ENCODE measurements at places on chromosomes 1 and 21. TPM values are rescaled to one million over a fixed set of nuclear protein-coding genes. Genes with fewer than 3 reads are reported as not detected.

TAS1R1 gene
- total RNA-seq = not detected

- no peaks in the 10 kb centered on the region for H3K4me1 ChIP-seq
- no peak overlapping the region for H3K4me3 ChIP-seq
- no peaks in the 10 kb centered on the region for H3K36me3 ChIP-seq
- DNase-seq = no peak
- H3K27ac ChIP-seq = no peak overlapping the region
Observed at GRCh38 chr1:240190881-240191401, 99.3 kb downstream of the FMN2 start.

DNA sequence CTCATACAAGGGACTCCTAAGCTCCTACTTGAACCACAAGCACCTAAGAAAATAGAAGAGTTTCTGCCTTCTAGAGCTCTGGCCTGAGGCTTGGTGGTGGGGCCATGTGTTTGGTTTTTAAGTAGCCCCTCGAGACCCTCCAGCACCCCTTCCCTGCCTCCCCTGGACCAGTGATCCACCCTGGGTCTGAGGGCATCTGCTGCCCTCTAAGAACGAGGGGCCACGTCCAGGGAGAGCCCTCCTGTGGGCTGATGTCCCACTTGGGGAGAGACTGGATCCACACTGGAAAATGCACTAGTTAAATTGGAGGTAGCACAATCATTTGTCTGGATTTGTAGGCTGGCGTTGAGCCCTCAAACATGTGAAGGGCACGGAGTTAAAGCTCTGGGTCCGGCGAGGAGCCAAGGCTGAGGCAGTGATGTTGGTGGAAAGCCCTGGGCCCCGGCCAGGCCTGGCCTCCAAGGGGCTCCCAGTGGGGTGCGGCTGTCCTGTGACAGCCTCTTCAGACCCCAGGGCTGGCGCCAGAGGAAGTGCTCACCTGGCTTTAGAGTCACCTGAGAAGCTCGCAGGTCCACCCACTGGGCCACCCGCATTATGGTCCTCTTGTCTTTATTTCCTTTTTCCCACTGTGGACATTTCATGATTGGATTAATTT, 65.2 kb downstream of the SLC37A1 start:
- H3K27me3 ChIP-seq = no peaks in the 10 kb centered on the region
- H3K27ac ChIP-seq = no peak overlapping the region
- DNase-seq = no peak
- no peaks in the 10 kb centered on the region for H3K36me3 ChIP-seq
- H3K4me3 ChIP-seq = no peak overlapping the region

HSD3B2 gene
- total RNA-seq = 10.1 TPM

PDZK1IP1 gene
- total RNA-seq = 55.2 TPM

- H3K36me3 ChIP-seq = no peaks in the 10 kb centered on the region
- H3K4me1 ChIP-seq = no peaks in the 10 kb centered on the region
- no peak overlapping the region for H3K27ac ChIP-seq
Observed at GRCh38 chr1:221823149-221823548, 81.3 kb upstream of the DUSP10 start.
